Mononuclear cell (primary cell): ENCODE measurements at places on chromosomes 6 and 20. TPM values are rescaled to one million over a fixed set of nuclear protein-coding genes. Genes with fewer than 3 reads are reported as not detected.

ID4 gene
- total RNA-seq, result not detected

SLC17A9 gene
- 2.0 TPM for total RNA-seq

LCA5 gene
- total RNA-seq, result 0.42 TPM

CASS4 gene
- total RNA-seq, result 13.4 TPM

WFDC10B gene
- total RNA-seq, result not detected
